ENCODE measurements at places on chromosomes 5 and 9.

DNA sequence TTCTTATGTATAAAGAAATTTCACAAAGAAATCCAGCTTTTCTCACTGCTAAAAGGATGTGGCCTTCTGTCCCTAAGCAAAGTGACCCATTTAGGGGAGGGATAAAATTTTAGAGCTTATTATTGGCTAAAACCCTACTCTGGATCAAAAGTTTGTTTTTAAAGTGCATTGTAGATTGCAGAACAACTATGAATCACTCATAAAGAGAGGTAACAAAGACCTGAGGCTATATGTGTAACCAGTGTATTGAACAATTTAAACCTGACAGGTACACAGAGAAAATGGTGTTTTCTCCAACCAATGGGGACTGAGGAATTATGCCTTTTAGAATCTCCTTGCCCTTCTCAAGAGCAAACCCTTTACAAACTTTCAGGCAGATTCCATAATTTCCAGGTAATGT, 86.6 kb downstream of the MUSK start:
- DNase-seq = no peak

- no peak for DNase-seq
Measured at GRCh38 chr5:98563885-98564653, 209.4 kb upstream of the RGMB start.

DNA sequence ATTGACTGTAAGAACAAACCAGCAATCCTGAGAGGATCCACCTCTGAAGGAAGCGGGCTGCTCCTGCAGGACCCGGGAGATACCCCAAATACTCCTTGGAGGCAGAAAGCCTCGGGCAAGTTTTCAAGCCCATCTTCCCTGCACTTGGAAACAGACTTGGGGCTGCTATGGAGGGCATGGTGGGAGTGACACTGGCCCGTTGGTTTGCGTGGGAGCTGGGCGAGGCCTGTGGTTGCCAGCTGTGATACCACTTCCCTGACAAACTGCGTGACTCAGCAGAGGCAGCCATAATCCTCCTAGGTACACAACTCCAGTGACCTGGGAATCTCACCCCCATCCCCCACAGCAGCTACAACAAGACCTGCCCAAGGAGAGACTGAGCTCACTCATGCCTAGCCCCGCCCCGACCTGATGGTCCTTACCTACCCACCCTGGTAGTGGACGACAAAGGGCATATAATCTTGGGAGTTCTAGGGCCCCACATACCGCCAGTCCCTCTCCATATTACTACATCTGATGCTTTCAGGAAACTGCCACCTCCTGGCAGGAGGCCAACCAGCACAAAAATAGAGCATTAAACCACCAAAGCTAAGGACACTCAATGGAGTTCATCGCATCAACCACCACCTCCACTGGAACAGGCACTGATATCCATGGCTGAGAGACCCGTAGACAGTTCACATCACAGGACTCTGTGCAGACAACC, 38.1 kb upstream of the VLDLR start:
- no peak for DNase-seq

DNA sequence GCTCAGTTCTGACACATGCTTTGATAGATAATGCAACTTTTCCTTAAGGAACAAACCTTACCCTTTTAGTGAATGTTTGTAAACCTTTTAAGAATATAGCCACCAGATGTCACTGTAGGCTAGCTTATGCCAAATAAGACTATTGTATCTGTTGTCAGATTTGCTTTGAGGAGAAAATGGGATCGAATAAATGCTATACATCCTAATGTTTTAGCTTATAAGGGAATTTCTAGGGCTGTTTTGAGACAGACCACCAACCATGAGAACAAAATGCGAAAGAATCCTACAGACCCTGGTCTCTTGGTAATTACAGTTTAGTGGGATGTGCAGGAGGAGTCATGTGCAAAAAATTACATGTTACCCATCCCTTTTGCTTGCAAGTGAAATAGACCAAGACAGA, 127.6 kb upstream of the NMUR2 start:
- DNase-seq = no peak

DNA sequence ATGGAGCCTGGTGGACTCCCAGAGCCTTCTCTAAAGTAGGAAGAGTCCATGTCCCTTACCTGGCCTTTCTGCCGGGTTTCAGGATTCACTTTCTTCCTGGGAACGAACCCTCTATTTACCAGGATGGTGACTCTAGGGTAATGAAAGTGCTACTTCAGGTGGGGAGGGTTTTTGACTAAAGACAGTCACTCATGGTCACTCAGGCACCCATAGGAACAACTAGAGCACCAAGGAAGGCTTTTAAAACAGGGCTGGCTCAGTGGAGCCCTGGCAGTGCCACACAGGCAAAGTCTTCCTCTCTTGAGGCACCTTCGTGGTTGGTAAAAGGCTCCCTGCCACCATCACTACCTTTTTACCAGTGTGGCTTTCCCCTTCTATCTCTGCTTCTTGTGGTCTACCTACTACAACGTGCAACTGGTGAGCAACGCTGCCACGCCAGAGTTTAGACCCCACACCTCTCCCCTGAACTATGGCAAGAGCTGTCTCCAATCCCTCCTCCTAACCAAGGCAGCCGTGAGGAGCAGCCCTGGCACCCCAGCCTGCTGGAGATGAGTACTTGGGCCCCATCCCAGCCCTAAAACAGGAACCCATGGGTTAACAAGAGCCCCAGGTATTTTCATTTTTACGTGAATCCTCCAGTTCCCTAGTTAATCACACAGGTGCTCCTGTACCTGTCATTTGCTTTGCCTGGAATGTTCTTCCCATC, 3.5 kb downstream of the SURF1 start:
- DNase-seq = no peak

DNA sequence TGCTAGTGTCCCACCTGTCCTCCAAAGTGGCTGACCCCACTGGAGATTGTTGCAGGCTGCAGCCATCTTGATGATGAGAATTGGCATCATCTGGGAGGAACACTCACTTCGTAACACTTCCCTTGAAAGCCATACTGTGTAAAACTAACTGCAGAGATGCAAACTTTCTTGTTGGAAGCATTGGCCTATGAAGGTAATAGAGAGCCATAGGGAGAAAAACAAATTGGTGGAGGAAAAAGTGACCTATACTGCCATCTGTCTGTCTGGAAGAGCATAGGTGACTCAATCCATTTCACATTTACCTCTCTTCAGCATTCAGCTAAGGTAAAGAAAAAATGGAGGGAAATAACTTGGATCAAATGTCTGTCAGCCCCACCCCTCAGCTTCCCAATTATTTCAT, 473.4 kb downstream of the NTRK2 start:
- DNase-seq = no peak

DNA sequence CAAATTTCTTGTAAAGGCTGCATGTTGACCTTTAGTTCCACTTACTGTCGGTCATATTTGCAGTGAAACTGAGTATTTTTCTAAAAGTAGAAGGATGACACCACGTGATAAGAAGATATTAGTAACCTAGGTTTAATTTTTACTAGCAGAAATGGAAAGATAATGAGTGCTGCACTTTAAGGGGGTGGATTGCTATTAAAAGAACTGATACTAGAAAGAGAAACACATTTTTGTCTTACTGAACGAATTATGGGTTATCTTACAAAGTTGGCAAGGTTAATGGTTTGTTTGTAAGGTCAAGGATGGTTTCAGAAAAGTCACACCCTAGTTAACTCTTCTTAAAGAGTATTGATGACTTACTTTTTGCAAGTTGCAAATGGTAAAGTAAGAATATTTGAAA, 2.4 kb downstream of the MACIR start:
- no peak for DNase-seq

DNA sequence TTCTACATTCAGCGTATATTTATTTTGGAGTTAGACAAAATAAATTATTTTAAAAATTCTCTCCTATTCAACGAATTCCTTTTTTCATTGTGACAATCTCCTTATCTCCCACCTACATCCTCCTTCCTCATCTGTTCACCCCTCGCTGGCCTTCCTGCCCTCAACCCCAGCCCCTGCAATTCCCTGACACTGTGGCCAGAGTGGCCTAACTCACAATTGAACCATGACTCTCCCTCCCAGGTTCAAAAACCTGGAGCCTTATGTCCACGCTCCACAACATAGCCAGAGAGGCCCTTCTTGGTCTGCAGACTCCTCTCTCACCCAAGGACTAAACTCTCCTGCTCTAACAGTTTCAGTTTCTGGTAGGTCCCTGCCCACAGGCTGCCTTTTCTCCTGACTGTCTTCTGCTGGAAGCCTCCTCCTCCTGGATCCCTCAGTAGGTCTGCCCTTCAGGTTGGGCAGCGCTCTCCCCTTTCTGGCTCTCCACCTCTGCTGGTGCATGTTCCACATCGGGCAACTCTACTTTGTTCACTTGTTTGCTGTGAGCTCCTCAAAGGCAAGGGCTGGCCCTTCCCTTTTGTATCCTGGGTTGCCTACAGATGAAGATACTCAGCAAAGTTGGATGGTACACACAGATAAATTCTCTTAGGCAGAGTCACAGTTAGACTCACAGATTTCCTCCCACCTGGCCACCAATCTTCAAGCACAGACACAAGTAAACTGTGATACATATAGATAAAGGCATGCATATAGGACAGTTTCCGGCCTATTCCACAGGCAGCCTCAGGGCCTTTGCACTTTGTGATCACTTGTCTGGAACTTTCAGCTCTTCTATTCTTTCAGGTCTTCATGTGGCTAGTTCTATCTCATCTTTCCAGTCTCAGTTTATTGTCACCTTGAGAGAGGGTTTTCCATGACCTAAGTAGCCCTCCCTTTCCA, 19.8 kb upstream of the MYORG start:
- DNase-seq = no peak

GRCh38 chr9:34578241-34579103, 11.1 kb downstream of the CNTFR start:
- DNase-seq = no peak

DNA sequence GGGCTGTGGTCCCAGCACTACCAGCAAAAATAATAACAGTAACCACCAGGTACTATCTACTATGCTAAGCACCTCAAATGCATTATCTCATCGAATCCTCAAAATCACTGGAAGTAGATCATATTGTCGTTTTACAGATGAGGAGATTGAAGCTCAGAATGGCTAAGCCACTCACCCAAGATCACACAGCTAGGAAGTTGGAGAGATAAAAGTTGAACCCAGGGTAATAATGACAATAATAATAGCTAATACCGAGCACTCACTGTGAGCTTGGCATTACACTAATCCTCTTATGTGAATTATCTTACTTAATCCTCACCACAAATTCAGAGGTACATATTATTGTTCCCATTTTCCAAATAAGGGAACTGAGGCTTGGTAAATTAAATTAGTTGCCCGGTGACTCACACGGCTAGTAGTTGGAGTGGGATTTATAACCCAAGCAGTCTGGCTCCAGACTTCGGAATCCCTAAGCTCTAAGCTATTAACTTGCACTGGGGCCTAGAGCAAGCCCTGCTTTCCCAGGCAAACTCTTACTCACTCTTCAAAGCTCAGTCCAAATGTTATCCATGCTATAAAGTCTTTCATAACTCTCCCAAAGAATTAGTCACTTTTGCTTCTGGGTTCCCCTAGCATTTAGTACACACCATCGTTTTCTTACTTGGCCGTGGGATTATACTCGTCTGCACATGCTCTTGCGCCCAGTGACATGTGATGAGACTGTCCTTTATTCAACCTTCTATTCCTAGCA, 3.8 kb downstream of the ARSI start:
- no peak for DNase-seq

DNA sequence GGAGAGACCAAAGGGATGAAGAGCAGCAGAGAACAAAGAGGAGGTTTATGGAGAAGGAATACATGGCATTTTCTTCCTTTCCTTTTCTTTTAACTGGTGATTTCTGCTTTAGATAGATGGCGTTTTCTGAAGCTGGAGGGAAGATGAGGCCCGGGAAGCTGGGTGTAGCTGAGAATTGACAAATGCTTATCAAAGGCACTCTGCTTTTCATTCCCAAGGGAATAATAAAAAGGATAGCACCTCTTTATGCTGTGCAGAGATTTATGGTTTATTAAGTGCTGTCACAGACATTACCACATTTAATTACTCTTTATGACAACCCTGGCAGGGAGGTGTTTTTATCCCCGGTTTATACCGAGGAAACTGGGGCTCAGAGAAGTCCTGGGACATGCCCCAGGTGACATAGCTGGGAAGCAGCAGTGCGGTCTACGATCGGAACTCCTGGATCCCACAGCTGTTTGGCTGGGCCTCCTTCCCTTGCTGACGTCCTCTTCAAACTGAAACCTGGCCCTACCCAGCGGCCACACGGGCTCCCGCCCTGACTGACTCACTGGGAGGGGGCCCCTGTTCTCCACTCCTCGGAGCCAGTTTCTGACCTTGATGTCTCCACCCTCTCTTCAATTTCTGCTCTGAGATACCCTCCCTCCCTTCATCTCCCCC, 8.2 kb upstream of the EPB41L4B start:
- DNase-seq = no peak

All from activated CD8-positive, alpha-beta memory T cell treated with anti-CD3 and anti-CD28 coated beads for 1 hour (primary cell).